Umbilical cord (tissue), 2 donors: ENCODE measurements at places on chromosomes 5 and 9. TPM values are rescaled to one million over a fixed set of nuclear protein-coding genes. Genes with fewer than 3 reads are reported as not detected.

The DDX4 gene
- total RNA-seq: 4.1 TPM

The SOHLH1 gene
- total RNA-seq: not detected

The CDC20B gene
- 0.96 TPM for total RNA-seq

The GLRA1 gene
- total RNA-seq: not detected

The C9orf153 gene
- 0.72 TPM for total RNA-seq

The PCDHA7 gene
- 3.9 TPM for total RNA-seq

GRCh38 chr9:2418619-2419018 lies 203.0 kb upstream of the VLDLR start:
- peak; percentile 75 for DNase-seq

GRCh38 chr9:111148052-111149017 lies 110.1 kb upstream of the LPAR1 start:
- DNase-seq: no peak

DNA sequence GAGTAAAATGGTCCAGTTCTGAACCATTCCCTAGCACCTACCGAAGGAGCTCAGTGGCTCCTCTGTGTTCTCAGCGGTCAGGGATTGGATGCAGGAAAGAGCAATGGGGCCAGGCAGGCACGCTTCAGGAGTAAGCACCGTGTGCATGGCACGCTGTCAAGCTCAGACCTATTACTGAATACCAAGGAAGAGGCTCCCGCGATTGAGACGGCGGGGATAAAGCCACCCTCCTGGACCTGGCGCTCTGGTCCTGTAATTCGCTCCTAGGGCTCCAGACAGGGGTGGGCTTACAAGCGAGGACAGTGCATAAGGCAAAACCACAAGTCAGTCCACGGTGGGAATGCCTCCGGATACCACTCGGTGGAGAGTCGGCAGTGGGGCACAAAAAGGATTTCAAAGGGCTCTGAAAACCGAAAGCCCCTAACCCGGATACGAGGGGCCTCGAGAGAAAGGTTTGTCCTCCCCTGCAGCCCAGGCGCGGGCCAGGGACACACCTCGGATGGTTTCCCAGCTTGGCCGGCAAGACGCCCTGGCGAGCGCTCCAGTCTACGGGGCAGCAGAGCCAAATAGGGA lies 988 bp downstream of the OXCT1 start:
- no peak for DNase-seq

- DNase-seq: no peak
Observed at GRCh38 chr5:137254119-137255090, 244.7 kb downstream of the SPOCK1 start.

DNA sequence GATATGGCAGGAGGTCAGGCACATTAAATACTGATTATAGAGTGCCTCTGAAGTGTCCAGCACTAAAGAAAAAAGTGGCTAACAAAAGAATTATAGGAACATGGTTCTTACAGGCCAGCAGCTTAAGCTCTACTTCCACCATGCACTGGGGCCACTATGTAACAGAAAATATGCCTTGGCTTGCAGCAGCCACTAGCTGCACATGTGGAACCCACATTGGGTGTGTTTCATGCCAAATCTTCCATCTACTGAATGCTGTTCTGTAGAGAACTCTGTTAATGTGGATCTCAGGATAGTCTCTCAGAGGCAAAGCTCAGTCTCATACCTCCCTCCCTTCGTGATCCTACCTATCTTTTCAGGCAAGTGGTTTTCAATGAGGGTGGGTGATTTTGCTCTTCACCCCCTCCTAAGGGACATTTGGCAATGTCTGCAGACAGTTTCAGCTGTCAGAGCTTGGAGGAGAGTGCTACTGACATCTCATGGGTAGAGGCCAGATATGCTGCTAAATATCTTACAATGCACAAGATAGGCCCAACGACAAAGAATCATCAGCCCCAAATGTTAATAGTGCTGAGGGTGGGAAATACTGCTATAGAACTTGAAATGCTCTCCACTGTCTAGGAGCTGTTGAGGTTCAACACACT lies 218.9 kb downstream of the TARS1 start:
- DNase-seq: no peak

DNA sequence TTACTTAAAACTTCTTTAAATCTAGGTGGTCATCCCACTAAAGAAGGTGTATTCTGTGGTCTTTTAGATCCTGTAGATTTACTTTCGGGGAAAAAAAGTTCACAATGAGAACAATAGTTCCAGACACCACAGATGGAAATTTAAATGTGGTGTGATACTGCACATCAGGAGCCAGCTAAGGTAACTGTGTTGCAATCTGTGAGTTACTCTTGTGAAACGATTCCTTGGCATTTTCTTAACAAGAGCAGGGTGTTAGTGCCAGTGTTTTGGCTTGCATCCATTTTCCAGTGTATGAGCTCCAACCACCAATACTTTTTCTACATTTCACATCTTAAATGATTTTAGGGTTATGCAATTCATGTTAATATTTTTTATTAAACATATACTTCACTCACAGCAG lies 674.5 kb downstream of the CETN3 start:
- no peak for DNase-seq
